COLO829 (cell line): ENCODE measurements at places on chromosomes 3 and 15.

DNA sequence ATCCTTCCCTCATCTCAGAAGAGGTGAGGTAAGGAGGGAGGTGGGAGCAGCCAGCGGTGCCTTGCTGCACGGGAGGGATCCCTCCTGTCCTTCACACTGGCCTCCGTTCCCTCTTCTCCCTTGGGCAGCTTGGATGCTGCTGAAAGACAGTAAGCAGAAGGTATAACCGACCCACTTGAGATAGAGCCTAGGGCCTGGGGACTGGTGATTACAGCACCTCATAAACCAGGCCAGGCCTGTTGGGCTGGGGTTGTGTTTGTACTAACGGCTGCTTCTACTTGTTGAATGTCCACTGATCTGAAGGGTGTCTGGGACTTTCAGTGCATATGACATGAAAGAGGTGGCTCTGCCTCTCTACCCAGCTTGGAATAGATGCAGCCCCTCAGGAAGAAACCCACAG lies 25.0 kb downstream of the SEMA6D start:
- no peak for DNase-seq

GRCh38 chr3:30289324-30289723 lies 317.1 kb upstream of the TGFBR2 start:
- no peak for DNase-seq

DNA sequence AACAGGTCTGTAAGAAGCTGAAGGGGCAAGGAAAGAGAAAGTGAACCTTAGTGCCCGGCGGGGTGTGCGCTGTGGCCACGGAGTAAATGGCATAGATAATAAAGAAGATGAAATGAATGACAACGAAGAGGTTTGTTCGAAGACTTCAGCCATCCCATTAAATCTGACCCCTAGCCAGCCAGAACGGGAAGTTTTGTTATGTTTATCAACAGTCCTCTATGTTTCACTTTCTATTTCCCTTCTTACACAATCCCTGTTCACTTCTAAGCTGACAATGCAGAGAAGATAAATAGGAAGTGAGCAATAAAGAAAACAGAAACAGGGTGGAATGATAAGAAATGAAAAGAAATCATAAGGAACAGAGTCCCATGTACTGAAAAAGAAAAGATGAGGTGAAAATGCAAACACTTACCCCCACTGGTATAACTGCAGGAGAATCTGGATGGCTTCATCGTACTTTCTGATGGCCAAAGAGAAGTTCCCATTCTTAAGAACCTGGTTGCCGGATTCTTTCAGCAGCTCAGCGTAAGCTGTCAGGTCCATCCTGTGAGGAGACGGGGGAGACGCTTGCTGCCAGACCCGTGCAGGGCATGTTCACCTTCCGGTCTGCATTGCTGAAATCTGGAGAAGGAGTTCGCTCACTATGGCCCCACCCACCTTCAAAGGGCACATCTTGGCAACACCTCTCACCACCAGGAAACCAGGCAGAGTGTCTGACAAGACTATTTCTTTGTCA lies 36.8 kb downstream of the TRANK1 start:
- DNase-seq: peak; percentile 75

- peak; percentile 96 for DNase-seq
These were observed 57.5 kb upstream of the HACD2 start for GRCh38 chr3:123642182-123642956.

- no peak for DNase-seq
These were observed 247.7 kb downstream of the PLCL2 start for GRCh38 chr3:17132286-17133115.

GRCh38 chr3:19811689-19812088 lies 122.3 kb downstream of the EFHB start:
- DNase-seq: no peak

DNA sequence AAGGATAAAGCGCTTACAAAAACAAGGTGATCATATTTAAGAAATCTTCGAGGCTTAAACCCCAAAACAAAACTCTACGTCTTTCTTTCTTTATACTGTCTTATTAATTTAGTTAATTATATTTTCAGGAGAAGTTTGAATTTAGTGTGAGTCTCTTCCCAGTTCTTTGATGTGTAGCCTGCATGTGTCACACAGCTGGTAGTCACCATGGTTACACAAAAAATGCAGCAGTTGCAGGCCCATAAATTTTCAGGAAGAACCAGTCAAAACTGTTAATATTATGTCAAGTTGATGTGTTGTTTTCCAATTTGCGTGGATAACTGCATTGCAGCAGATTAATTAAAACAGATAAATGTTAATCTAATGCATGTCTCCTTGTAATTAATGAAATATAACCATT lies 10.4 kb downstream of the CLSTN2 start:
- DNase-seq: no peak

GRCh38 chr3:127417709-127418559 lies 130.1 kb upstream of the PRR20G start:
- DNase-seq: no peak

DNA sequence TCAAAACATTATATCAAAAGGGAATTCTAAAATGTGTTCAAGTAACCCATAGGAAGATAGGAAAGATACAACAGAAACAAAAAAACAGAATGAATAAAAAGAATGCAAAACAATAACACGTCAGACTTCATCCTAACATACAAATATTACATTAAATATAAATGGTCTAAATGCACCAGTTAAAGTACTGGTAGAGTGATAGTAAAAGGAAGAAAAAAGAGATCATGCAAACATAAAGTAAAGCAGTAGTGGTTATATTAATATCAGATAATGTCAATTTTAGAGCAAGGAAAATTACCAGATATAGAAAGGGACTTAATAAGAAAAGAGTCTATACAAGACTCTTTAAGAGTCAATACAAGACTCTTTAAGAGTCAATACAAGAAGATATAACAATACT lies 755.7 kb downstream of the MCTP2 start:
- DNase-seq: no peak

GRCh38 chr15:77530576-77530975 lies 102.1 kb downstream of the LINGO1 start:
- DNase-seq: no peak

DNA sequence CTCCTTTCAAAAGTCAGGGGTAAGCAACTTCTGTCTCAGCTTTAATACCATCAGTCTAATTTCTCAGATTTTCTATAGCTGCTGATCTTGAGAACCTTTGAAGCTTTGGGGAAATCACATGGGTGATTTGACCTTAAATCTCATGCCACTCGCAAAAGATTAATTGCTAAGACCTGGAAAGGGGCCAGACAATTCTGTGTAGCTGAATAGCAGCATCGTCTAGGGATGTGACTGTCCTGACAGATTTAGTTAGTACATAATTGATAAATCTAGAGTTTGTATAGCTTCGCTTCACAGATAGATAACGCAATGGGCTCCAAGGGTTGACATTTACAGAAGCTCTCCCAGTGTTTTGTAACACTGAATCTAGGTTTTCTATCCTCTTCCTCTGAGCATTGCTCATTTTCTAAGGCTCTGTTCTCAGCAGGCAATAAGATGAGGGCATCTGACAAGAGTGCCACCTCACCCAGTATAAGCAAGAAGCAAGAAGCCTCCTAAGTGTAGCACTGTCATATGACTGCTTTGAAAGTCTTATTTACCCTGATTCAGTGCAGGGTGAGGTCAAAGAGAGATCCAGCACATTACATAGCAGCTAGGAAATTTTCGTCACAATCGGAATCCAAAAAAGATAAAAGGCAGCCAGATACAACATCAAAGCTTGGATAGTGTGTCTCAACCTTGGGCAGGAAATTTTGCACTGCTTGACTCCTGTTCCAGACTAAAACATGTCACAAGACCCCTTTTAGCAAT lies 47.7 kb upstream of the DUT start:
- no peak for DNase-seq

DNA sequence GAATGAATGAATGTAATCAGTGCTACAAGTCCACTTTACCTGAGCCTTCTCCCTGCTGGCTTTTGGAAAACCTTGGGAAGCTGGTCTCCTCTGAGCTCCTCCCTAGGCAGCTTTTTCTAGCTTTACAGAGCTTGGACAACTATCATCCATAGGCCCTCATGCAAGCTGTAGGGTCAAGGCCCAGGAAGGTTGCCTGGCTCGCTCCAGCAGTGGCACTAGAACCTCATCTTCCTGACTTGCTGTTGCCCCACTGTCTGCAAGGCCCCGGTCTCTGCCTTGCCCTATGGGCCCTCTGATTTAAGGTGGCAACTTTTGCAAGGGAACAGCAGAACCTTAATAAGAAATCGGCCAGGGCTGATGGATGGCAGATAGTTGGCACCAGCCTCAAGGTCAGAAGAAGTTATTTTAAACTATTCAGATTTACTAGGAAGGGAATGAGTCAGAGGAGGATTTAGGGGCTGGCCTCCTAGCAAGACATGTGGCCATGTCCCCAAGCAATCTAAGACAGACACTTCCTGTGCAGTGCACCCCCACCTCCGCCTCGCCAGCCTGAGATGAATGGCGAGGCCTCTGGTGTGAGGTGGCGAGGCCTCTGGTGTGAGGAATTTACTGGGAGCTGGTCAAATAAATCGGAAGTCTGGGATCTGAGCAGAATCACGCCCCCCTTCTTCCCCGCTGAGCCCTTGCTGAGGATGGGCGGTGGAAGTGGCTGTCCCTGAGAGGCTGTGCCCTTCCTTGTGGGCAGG lies 180.8 kb downstream of the MEGF11 start:
- DNase-seq: peak; percentile 21

DNA sequence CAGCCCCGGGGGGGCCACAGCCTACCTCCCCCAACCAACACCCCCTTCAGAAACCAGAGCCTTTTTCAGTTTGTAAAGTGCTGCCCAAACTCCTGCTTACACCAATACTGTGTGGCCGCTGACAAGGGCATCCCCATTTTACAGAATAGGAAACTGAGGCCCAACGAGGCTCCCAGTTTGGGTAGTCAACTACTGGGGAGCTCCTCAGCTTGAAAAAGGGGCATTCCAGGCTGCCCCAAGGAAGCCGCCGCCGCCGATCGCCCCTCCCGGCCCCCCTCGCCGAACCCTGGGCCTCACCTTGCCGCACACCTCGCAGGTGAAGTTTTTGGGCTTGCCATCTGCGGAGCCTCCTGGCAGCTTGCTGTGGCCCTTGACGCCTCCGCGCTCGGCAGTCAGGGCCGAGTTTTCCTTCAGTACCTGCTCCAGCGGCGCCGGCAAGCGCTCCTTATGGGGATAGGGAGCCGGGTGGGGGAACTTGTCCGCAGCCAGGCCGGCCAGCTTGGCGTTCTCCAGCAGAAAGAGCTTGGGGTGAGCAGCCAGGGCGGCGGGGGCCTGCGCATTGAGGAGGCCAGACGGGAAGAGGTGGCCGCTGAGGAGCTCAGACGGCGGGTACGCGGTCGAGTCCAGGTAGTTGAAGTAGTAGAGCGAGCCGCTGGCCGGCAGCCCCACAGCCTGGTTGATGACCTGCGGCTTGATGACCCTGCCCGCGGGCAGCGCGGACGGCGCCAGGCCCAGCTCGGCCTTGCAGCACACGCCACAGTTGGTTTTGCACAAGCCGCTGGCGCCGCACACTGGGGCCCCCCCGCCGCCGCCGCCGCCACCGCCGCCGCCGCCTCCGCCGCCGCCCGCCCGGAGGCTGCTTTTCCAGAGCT lies 1.4 kb downstream of the FEZF2 start:
- DNase-seq: no peak

- DNase-seq: no peak
These were observed 31.6 kb upstream of the LRRC3B start for GRCh38 chr3:26590919-26591484.

DNA sequence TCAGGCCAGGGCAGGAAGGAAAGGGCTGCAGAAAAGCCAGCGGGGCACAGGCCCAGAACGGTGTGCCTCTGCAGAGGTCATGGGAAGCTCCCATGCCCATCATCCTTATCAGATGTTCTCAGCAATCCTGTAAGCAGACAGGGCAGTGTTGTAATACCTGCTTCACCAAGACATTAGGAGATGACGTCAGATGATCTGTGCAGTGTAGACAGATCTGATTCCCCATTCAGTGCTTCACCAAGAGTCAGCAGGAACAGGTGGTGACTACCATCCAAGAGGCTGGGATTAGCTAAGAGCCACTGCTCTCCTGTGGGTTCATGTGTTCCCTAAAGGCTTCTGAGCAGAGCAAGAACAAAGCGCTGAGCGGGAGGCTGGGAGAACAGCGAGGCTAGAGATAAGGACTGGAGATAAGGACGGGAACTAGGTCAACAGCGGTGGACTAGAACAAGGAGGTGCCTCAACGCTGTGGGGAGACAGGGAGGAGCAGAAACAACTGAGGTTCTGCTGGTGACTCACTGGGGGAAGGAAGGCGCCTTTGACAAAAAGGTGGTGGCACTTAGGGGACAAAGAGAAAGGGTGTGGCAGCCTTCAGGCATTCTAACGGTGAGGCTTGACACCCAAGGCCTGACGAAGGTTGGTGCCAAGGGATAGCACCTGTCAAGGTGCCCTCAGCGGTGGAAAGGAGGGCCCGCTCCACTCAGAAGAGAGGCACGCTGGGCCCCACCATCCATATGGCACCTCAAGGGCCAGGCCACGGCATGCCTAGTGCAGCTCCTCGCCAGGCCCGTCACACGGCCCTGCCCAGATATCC lies 28.4 kb downstream of the CCDC12 start:
- no peak for DNase-seq

DNA sequence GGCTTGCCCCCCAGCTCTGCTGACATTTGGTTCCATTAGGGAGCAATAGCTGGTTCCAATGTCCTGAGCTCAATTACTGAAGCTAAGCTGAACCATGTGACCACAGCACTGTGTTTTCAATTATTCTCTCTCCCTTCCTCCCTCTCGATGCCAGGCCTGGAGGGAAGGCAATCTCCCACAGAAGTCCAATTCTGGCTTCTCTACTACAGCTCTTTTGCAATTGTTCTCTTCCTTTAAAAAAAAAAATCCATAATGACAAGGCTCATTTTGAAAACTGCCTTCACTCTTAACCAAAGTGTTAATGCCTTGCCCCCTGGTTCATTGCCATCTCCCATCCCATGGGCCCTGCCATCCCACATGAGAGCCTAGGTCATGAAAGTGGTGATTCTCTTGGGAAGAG lies 24.8 kb downstream of the IL16 start:
- DNase-seq: no peak

DNA sequence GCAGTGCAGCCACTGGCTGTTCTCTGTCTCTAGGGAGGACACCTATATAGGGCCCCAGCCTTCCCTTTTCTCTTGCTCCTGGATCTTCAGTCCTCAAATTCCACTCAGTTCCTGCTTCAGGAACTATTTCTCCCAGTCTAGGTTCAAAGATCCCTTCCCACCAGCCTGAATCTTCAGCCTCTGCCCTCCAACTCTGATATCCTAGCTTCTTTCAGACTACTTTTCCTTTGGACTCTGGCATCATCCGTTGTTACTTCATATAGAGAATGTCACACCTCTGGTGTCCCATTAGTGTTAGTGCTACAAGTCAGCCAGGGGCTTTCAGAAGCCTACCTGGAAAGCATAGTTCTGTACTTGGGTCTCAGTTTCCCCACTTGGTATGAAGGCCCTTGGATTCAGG lies 10.0 kb upstream of the HPS3 start:
- no peak for DNase-seq

- no peak for DNase-seq
These were observed 59.7 kb downstream of the RPN1 start for GRCh38 chr3:128590948-128591347.
